Left lobe of liver (tissue), 2 donors: ENCODE measurements at places on chromosomes 2 and 18. TPM values are rescaled to one million over a fixed set of nuclear protein-coding genes. Genes with fewer than 3 reads are reported as not detected.

Gene DYNAP
- not detected for total RNA-seq

- DNase-seq, result no peak
Observed at GRCh38 chr2:10487081-10487740, 39.1 kb upstream of the ODC1 start.

Gene GRHL1
- total RNA-seq, result 4.7 TPM

- DNase-seq, result no peak
Observed at GRCh38 chr2:4673025-4673489, 969.7 kb downstream of the DCDC2C start.

DNA sequence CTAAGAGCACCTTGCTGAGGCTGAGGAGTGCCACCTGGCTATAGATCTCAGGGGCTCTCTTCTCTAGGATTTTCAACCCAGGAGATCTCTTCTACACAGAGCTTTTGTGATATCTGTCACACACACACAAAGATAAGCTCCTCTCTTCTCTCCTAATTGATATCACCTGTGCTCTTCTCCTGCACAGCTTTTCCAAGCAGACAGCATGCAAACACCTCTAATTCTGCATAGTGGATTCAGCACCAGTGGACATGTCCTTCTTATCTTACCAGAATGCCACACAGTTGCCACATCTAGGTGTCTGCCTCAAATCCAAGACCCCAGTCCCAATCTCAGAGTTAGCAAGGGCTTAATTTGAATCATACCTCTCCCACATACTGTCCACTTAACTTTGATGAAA, 43.9 kb downstream of the LRATD1 start:
- DNase-seq, result no peak

- DNase-seq, result no peak
Observed at GRCh38 chr2:40286721-40287120, 165.2 kb downstream of the SLC8A1 start.

DNA sequence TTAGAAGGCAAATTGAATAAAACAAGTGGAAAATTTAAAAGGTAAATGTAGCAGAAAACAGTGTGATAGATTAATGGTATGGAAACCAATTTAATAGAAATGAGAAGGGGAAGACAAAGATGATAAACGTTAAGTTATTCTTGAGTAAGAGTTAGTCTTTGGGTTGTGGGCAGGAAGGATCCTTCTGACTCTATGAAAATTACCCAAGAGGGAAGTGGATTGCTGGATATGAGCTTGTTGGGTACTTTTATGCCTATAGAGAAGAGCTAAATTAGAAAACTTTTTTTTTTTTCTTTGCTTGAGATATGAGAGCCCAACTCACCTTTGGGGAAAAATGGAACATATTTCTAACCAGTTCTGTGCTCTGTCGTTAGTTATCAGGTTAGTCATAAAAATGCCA, 144.0 kb downstream of the LDLRAD4 start:
- no peak for DNase-seq

DNA sequence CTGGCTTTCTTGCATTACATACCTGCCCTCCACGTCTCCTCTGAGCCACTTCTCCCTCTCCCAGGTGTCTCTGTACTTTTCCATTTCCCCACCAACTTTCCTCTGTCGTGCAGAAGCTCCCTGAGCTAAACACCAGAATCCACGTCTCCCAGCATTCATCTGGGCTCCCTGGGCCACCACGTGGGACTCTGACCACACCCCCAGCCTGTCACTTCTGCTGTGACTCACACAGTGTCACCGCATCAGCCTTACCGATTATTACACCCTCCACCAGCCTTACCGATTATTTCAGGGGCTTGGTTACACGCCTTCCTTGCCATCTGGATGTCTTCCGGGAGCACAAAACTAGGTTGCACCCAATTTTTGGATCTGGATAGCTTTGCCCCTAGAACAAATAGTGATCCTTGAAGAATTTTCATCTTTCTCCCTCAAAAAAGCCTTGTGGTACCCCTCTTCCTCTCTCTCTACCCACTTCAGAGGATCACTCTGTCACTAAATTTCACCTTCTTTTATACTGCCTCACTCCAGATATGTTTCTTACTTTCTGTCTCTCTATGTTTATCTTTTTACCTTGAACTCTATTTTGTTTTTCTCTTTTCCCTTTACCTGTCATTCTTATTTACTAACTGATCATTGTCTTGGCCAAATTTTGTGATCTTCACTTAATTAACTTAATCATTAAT, 136.9 kb upstream of the CAB39 start:
- DNase-seq, result no peak

DNA sequence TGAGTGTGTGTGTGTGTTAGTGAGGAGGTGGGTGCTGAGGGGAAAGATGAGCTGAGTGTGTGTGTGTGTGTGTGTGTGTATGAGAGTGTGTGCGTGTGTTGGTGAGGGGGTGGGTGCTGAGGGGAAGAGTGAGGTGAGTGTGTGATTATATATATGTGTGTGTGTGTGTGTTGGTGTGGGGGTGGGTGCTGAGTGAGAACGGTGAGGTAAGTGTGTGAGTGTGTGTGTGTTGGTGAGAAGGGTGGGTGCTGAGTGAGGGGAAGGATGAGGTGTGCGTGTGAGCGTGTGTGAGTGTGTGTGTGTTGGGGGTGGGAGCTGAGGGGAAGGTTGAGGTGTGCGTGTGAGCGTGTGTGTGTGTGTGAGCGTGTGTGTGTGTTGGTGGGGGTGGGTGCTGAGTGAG, 322.0 kb upstream of the NT5C1B start:
- no peak for DNase-seq

Gene PTH2R
- total RNA-seq, result 0.18 TPM

DNA sequence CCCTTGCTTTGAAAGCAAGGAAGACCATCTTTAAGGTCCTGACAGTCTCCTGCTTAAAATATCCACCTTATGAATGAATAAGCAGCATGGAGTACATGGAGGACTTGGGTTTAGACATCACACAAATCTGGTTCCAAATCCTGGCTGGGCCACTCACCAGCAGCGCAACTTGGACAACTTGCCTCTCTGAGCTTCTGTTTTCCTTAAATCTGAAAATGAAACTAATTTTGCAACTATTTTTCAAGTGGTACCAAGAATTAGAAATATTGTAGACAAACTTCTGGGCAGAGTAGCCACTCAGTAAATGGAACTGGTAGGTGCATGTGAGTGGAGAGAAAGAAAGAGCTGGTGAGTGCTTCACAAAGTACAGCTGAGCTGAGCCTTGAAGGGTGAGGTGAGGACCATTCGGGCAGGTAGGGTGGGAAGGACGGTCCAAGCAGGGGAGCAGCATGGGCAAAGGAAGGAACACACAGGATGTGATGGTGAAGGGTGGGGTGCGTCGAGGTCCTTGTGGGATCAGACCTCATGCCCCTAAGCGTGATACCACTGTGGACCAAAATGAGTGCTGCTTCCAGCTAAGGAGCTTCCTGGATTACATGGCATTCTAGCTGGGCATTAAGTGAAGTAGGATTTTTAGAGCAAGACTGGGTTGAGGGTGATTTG, 14.4 kb upstream of the TET3 start:
- DNase-seq, result no peak

GRCh38 chr2:19292007-19292406, 66.4 kb downstream of the OSR1 start:
- no peak for DNase-seq

GRCh38 chr2:57990118-57990725, 56.4 kb upstream of the VRK2 start:
- no peak for DNase-seq

GRCh38 chr2:31203916-31204315, 13.4 kb downstream of the CAPN14 start:
- DNase-seq, result no peak

Gene MYL1
- not detected for total RNA-seq

- DNase-seq, result no peak
Observed at GRCh38 chr2:15819562-15820256, 120.6 kb upstream of the MYCN start.

- no peak for DNase-seq
Observed at GRCh38 chr2:69279931-69280681, 106.9 kb downstream of the GFPT1 start.

GRCh38 chr2:135056790-135057189, 4.7 kb downstream of the RAB3GAP1 start:
- no peak for DNase-seq

DNA sequence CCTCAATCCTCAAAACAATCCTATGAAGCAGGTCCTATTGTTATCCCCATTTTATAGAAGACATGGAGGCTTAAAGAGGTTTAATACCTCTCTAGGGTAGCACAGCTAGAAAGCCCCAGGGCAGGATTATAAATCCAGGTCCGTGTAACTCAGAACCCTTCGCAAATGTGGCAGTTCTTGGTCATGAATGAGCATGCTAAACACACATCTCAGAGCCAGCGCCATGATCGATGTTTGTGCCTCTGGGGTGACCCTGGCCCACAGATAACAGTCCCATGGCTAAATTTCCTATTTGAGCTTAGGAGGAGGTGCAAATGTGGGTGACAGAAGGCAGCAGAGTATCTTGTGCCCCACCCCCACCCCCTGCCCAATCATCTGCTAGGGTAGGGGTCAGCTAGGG, 17.5 kb downstream of the DNMT3A start:
- no peak for DNase-seq

Gene PTMA
- 213 TPM for total RNA-seq

Gene TMEM247
- total RNA-seq, result not detected

DNA sequence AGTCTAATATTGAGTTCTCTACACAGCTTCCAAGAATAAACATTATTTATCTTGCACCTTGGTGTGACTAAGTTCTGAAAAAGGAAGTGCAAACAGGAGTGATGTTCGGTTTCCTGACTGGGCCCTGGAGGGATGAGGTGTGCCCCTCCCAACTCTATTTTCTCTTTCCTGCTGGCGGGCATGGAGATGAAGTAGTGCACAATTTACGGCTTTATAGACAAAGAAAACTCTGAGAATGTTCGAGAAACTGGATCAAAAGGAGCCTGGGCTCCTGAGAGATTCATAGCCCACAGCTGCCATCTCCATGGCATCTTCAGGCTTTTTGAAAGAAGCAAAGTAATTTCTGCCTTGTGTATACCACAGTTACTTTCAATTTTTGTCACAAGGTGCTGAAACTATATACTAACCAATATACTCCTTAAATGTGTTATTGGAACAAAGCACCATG, 22.3 kb downstream of the LRATD1 start:
- no peak for DNase-seq

DNA sequence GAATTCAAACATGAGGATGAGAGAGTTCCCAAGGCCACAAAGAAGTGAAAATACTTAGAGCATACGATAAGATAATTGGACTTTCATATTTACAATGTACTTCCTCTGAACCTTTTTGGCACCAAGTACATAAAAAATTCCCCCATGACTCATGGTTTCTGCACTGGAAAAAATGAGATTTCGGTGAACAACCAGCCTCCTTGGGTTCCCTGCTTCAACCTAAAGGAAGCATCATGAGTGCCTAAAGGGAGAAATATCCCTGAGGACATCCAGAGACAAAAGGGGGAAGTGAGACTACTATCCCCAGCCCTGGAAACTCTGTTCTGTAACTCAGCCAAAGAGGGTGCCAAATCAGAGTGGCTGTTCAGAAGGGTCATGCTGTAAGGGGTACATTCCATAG, 562.7 kb upstream of the SLC39A10 start:
- no peak for DNase-seq

DNA sequence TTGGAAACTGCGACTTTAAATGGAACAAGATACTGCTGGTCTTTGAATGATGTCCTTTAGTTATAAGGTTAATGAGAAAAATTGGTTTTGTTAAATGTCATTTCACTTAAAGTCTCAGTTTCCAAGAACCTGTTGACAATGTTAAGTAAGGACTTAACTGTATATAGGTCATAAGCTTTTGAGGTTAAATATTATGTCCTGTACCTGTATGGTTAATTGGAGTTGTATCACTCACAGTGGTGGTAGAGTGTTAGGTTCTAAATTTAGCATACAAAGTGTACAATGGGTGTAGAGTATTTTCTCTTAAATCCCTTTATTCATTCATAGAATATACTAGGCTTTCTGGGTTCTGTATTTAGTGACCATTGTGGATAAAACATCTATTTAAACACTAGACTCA, 110.2 kb downstream of the HAUS1 start:
- DNase-seq, result no peak

Gene LRRC30
- not detected for total RNA-seq

- no peak for DNase-seq
Observed at GRCh38 chr2:29902356-29902755, 19.0 kb downstream of the ALK start.

DNA sequence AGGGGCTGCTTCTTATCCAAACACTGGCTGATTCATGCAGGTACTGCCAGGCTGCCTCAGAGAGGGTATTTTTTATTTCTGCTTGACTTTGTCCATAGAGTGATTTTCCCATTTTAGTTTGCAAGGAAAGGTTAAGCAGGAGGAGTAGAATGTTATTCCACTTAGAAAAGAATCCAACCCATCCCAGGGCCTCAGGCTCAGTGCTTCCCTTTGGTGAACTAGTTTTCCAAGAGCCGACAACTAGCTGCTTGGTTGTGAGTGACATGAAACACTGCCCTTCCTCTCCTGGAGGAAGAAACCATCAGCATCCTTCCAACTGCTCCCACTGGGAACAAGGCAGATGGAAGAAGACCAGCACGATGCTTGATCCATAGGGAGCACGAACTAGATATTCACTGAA, 58.5 kb downstream of the BCL2 start:
- DNase-seq, result no peak

GRCh38 chr2:59236723-59237122, 995.6 kb upstream of the FANCL start:
- DNase-seq, result no peak
